ENCODE measurements at places on chromosomes 1 and 21. TPM values are rescaled to one million over a fixed set of nuclear protein-coding genes. Genes with fewer than 3 reads are reported as not detected.

Gene POTED
- not detected for total RNA-seq

Gene BATF3
- 0.55 TPM for total RNA-seq

Gene DENND2C
- total RNA-seq, result 1.5 TPM

Gene CD53
- not detected for total RNA-seq

Gene TRIM46
- total RNA-seq, result 5.9 TPM

Gene CREB3L4
- 7.1 TPM for total RNA-seq

Gene REN
- not detected for total RNA-seq

Gene ADAM30
- total RNA-seq, result not detected

Gene OLIG2
- total RNA-seq, result not detected

Gene OR2T35
- total RNA-seq, result under 0.01 TPM

Gene KCNAB2
- 0.69 TPM for total RNA-seq

Gene CD1C
- total RNA-seq, result not detected

Gene PTGS2
- total RNA-seq, result 2.6 TPM

Gene CLDN14
- total RNA-seq, result 4.0 TPM

Gene DSCAM
- total RNA-seq, result not detected

Gene PTPN7
- not detected for total RNA-seq

Gene APOBEC4
- not detected for total RNA-seq

Gene TEKT2
- total RNA-seq, result 0.35 TPM

Gene SPRR2A
- not detected for total RNA-seq

Gene MX2
- total RNA-seq, result 0.17 TPM

Gene TAF12
- total RNA-seq, result 29.2 TPM

Gene COL6A2
- 60.7 TPM for total RNA-seq

Gene FAM163A
- total RNA-seq, result not detected

Measured in renal cortical epithelial cell (primary cell).